ENCODE measurements at places on chromosomes 4 and X. TPM values are rescaled to one million over a fixed set of nuclear protein-coding genes. Genes with fewer than 3 reads are reported as not detected.

SLITRK4 gene
- 2.3 TPM for total RNA-seq

KLHL2 gene
- 3.5 TPM for total RNA-seq

RAB39B gene
- 0.68 TPM for total RNA-seq

EXOC1 gene
- total RNA-seq: 13.8 TPM

HAND2 gene
- total RNA-seq: not detected

MAPK10 gene
- total RNA-seq: 19.8 TPM

AKAP14 gene
- total RNA-seq: not detected

CXCL6 gene
- not detected for total RNA-seq

CLTRN gene
- 5.8 TPM for total RNA-seq

GC gene
- not detected for total RNA-seq

LGI2 gene
- not detected for total RNA-seq

HSFX4 gene
- not detected for total RNA-seq

GAB1 gene
- total RNA-seq: 1.3 TPM

BEX4 gene
- 24.1 TPM for total RNA-seq

PITX2 gene
- total RNA-seq: 0.14 TPM

TIGD4 gene
- 0.17 TPM for total RNA-seq

SOD3 gene
- total RNA-seq: 112 TPM

RIPPLY1 gene
- not detected for total RNA-seq

PDCL2 gene
- not detected for total RNA-seq

KLHL13 gene
- 44.4 TPM for total RNA-seq

RPS3A gene
- total RNA-seq: 5,462 TPM

NLGN4X gene
- 36.6 TPM for total RNA-seq

CCDC110 gene
- total RNA-seq: 0.98 TPM

TLR3 gene
- total RNA-seq: 2.4 TPM

ZDHHC15 gene
- not detected for total RNA-seq

OCIAD1 gene
- total RNA-seq: 135 TPM

TRIM2 gene
- 43.7 TPM for total RNA-seq

MXRA5 gene
- total RNA-seq: 4.3 TPM

PAGE4 gene
- total RNA-seq: not detected

SERPINA7 gene
- not detected for total RNA-seq

IGSF1 gene
- not detected for total RNA-seq

EPHA5 gene
- not detected for total RNA-seq

SH3RF1 gene
- 7.4 TPM for total RNA-seq

NPNT gene
- 4.4 TPM for total RNA-seq

CD38 gene
- total RNA-seq: not detected

TMEM144 gene
- total RNA-seq: 25.4 TPM

HSFX3 gene
- total RNA-seq: not detected

PPP2R2C gene
- 38.9 TPM for total RNA-seq

CFP gene
- not detected for total RNA-seq

SLC25A14 gene
- total RNA-seq: 4.1 TPM

DNAAF6 gene
- total RNA-seq: not detected
